ENCODE measurements at places on chromosomes 3 and 15.

GRCh38 chr3:52379610-52380009 is 63.5 kb downstream of the DNAH1 start:
- no peak for DNase-seq

GRCh38 chr15:58551764-58552504 is 120.1 kb downstream of the LIPC start:
- DNase-seq: peak; percentile 68

DNA sequence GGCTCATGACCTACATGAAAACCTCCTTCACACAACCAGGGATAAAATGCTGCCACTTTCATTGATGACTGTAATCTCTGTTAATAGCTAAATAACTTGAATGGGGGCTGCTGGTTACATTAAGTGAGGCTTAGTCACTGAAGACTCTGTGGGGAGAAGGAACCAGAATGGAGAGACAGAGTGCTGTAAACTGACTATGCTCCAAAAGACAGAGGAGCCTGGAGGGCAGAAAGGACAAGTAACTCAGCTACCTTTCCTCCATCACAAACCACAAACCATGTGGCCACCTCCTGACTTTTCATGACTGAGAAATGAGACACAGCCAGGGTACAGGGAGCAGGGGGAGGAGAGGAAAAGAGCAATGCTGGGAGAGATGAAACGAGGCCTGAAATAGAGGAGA is 97.1 kb upstream of the TRIM42 start:
- no peak for DNase-seq

DNA sequence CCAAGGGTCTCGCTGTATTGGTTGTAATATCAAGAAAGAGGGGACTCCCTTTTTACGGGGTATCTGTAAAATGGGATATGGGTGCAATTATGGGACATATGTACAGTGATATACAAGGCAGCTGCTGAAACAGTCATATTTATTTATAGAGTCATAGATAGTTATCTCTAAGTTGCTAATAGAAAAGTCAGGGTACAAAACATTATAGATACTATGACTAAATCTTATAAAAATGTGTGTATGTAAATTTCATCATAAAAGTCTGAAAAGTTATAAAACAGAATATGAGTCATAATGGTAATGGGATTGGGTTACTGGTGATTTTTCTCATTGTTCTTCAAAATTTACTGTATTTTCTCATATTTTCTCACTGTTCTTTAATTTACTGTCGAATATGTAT is 344.9 kb upstream of the SLCO3A1 start:
- DNase-seq: no peak

DNA sequence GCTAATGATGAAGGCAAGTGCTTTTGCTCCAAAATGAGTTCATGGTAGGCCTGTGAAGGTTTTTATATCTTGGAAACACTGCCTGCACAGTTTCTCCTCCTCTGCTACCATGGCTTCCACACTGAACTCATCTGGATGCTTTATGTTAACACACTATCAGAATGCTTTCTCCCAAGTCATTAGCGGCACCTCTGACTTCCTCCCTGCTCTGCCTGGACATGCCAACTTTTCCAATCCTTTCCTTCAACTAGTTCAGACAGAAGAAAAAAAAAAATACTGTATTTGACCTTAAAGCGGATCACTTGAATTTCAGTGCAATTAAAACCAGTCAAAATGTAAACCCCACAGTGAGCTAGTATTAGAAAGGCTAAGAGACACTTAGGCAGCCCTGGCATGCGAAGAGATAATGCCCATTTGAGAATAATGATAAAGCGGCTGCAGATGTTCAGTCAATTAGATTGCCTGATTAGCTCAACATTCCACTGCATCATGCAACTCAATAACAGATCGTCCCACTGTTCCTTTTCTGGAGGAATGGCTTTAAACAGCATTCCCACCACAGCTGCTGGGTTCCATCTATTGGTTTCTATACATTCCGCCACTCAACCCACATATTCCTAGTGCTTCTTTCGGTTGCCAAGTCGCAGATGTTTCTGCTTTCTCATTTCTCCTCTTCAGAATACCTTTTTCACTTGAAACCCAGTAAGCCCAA is 51.7 kb downstream of the CNTN3 start:
- DNase-seq: no peak

DNA sequence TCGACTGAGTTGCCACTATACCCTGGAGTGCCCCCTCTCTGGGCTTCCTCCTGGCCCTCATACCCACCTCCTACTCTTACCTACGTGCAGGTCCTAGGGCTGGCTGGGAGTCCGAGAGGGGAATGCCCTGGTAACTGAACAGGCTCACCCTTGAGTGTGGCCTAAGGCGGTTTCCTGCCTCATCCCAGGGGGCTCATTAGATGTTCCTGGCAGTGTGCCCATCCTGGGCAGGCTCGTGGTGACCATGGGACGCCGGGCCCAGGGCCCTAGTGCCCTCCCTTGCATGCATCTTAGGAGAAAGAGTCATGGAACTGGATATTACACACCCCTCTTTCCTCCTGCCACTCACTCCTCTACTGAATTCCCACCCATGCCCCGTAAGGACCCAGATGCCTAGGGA is 2.8 kb downstream of the SEMA4B start:
- DNase-seq: no peak

- no peak for DNase-seq
Measured at GRCh38 chr3:156563900-156564682, 9.2 kb upstream of the SSR3 start.

GRCh38 chr3:45659661-45660566 is 29.3 kb upstream of the SACM1L start:
- DNase-seq: no peak

DNA sequence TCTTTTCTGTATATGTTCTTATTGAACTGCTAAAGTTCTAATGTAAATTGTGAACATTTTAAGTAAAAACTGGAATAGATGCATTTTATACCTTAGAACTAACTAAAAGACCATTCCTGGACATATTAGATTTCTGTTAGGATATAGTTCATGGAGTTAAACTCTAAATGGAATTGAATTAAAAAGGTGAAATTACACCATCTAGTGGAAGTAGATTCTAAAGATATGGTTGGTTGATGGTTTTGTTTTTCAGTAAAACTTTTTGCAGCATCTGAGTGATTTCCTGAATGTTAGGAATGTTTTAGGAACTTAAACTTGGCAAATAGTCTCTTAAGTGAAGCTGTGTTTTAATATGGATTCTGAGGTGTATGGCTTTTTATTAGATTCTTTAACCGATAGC is 96.8 kb downstream of the SLMAP start:
- no peak for DNase-seq

- DNase-seq: no peak
Measured at GRCh38 chr3:7211740-7212139, 350.8 kb downstream of the GRM7 start.

GRCh38 chr3:69370156-69370883 is 15.6 kb downstream of the FRMD4B start:
- no peak for DNase-seq

DNA sequence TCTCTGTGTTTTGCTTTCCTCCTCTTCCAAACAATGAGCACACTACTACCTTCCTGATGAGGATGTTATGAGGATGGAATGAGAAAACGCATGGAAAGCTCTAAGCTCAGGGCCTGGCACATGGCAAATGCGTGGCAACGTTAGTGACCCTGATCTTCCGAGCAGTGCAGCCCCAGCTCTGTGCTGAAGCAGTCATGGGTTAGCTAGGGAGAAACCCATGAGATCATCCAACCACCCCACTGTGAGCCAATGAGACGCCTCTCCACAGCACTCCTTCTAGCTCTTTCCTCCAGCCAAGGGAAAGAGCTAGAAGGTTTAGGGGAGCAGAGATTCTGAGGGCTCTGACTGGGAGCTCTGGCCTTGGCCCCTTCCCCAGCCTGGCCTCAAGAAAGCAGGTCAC is 4.5 kb downstream of the CPN2 start:
- no peak for DNase-seq

- no peak for DNase-seq
Measured at GRCh38 chr15:52505151-52505550, 23.5 kb downstream of the MYO5A start.

GRCh38 chr3:5690904-5691532 is 503.5 kb downstream of the EDEM1 start:
- no peak for DNase-seq

GRCh38 chr3:157667493-157667892 is 164.3 kb upstream of the VEPH1 start:
- DNase-seq: no peak

- peak; percentile 44 for DNase-seq
Measured at GRCh38 chr15:38899300-38899699, 334.7 kb upstream of the RASGRP1 start.

GRCh38 chr3:106946866-106947265 is 430.4 kb upstream of the CCDC54 start:
- no peak for DNase-seq

DNA sequence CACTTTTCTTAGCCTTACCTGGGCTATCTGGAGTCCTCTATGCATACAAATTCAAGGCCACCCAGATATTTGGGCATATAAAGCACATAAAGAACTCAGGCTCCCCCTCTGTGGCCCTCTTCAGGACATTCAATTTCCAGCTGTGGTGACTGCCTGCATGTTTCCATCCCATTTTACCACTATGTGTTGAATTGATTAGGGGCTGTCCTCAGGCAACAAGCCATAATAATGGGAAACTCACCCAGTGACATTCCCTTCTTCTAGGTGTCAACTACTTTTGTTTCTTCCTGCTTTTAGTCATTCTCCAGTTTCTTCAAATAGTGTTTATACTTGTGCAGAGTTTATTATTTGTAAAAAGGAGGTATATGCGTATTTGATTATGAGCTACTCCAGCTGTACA is 18.0 kb downstream of the NRG4 start:
- no peak for DNase-seq

GRCh38 chr3:40317061-40317855 is 7.8 kb downstream of the EIF1B start:
- DNase-seq: no peak

GRCh38 chr3:5198986-5199731 is 11.7 kb downstream of the EDEM1 start:
- no peak for DNase-seq

- DNase-seq: no peak
Measured at GRCh38 chr3:126555795-126556636, 2.7 kb downstream of the C3orf22 start.

GRCh38 chr3:183185696-183186095 is 23.2 kb upstream of the LAMP3 start:
- no peak for DNase-seq

GRCh38 chr15:28933710-28934445 is 48.1 kb downstream of the APBA2 start:
- no peak for DNase-seq

- no peak for DNase-seq
Measured at GRCh38 chr3:24123596-24123995, 178.5 kb downstream of the NR1D2 start.

GRCh38 chr15:67074886-67075229 is 9.5 kb downstream of the SMAD3 start:
- no peak for DNase-seq

DNA sequence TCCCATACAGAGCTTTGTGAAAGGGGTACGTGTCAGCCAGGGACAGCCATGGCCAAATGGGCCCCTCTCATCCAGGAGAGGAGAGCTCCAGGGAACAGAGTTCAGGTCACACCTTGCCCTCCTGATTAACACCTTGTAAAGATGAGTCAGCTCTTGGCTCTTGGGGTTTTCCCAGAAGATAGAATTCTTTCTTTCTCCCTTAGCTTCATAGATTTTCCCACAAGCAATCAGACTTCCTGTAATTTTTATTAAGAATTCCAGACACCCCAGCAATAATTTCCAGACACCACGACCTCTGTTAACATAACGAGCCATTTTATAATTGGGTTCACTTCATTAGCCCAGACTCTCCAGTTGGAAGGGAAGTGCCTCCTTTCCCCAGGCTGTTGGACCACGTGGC is 86.4 kb downstream of the LRTM1 start:
- no peak for DNase-seq

DNA sequence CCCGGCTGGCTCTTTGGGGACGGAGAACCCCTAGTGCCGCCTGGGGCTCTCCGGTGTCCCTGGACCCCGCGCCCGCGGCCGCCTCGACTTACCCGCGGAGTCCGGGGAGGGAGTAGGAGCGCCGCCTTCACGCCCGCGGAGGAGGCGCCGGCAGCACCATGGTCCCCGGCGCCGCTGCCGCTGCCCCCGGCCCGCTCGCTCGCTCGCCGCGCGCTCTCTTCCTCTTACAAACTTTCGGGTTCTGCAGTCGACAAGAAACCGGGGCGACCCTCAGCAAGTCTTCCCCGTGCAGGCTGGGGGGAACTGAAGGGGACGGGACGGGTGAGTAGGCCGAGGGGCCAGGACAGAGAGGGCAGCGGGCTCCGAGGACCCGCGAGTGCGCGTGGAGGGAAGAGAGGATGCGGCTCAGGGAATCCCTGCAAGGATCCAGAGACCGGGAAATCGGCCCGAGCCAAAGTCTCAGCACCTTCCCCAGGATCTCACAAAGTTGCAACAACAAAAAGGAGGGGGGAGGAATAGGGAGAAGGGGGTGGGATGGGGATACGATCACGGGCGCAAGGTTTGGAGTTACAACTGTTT is 2.0 kb downstream of the FOXP1 start:
- no peak for DNase-seq

GRCh38 chr3:170220871-170221270 is 1.4 kb upstream of the PRKCI start:
- no peak for DNase-seq

GRCh38 chr3:50417637-50418033 is 58.3 kb upstream of the TMEM115 start:
- no peak for DNase-seq

- DNase-seq: no peak
Measured at GRCh38 chr3:151345859-151346258, 16.5 kb upstream of the P2RY13 start.

GRCh38 chr3:152260026-152260425 is 8.7 kb upstream of the MBNL1 start:
- no peak for DNase-seq

DNA sequence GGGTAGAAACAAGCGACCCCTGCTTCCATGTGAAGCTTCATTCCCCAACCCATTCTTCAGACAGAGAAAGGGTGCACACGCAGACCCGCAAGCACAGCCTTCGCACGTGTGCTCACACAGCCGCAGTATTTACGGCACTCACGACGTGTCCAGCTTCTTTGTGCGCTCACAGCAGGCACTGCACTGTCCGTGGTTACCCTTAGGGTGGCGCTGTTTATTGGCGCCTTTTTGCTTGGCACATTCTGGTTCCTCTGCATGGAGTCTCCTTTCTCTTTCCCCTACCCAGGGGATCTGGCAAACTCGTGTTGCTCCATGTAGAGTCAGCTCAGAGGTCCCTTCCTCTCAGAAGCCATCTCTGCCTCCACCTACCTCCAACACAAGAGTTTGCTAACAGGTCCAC is 115.1 kb downstream of the SLCO3A1 start:
- DNase-seq: no peak

DNA sequence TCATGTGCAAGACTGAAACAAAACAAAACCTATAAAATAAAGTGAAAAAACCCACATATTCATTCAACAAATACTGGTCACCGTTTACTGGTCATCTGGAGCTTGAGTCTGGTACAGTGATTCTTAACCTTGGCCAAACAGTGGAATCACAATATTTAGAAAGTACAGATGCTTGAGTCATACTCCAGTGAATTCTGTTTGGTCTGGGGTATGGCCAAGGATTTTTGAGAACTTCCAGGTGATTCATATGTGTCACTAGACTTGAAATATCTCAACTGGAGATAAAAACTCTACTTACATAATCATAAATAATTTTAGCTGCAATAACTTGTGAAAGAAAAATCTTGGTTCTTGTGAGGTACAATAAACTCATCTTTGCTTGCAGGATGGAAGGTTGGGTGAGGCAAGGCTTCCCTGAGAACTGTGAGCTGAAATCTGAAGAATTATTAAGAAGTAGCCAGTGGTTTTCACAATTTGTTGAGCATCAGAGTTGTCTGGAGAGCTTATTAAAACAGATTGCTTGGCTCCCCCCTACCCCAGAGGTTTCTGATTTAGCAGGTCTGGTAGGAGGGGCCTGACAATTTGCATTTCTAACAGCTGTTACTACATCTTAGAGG is 9.6 kb downstream of the NEK11 start:
- no peak for DNase-seq

GRCh38 chr15:70535955-70536338 is 227.4 kb downstream of the UACA start:
- no peak for DNase-seq
